ENCODE measurements at places on chromosomes 7 and 10.

DNA sequence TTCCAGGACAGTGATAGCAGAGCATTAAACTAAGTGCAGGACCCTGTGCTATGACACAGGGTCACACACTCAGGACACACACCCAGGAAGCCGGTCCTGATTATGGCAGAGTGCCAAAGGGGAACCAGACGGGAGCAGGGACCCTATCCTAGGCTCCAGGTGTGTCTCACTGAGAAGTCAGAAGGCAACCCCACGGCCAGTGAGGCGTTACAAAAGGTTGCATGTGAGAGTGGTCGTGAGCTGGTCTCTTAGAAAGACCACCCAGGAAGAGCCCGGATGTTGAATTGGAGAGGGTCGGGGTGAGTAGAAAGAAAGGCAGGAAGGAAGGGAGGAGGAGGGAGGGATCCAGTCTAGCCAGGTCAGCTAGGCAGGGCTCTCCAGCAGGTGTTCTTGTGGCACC, 31.0 kb downstream of the FRMPD2 start:
- peak; percentile 16 for DNase-seq

- no peak for DNase-seq
Measured at GRCh38 chr7:98613601-98614425, 3.3 kb upstream of the NPTX2 start.

GRCh38 chr7:116726149-116726548, 54.2 kb downstream of the MET start:
- DNase-seq, result no peak

DNA sequence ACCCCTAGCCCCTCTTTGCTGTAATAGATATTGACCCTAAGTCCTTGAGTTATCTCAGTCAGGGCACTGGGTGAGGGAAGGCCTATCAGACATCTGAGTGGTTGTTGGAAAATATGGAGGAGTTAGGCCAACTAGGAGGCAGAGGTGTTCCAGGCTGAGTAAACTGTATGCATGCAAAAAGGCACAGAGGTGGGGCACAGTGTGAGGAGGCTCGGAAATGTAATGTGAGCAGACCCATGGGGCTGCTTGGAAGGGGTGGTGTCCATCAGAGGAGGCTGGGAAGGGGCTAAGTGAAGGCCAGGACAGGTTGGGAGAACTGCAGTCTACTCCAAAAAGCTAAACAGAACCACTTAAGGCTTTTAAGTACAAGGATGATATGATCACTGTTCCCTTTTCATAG, 323.2 kb upstream of the BMPER start:
- no peak for DNase-seq

- DNase-seq, result no peak
Measured at GRCh38 chr7:123639631-123640030, 16.0 kb upstream of the LMOD2 start.

DNA sequence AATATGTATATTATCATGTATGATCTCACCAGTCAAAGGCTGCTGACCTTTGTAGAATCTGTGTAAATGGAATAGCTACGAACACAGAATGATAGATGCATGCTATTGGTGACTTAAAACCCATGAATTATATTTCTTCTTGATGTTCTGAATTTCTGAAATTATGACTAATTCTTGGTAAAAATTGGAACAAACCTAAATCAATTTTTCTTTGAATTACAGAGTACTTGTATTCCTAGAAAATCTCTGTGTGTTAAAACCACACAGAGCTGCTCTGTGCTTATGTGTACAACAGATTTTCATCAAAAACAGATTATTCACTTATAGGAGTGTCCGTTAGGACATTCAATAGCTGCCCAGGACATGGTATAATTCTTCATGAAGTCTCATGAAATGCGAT, 108.3 kb upstream of the MDFIC start:
- DNase-seq, result no peak
